Hematopoietic multipotent progenitor cell treated with erythropoietin and hydrocortisone succinate and interleukin-3 and kit ligand, for 4 days (in vitro differentiated cells): ENCODE measurements at places on chromosomes 5 and 9.

DNA sequence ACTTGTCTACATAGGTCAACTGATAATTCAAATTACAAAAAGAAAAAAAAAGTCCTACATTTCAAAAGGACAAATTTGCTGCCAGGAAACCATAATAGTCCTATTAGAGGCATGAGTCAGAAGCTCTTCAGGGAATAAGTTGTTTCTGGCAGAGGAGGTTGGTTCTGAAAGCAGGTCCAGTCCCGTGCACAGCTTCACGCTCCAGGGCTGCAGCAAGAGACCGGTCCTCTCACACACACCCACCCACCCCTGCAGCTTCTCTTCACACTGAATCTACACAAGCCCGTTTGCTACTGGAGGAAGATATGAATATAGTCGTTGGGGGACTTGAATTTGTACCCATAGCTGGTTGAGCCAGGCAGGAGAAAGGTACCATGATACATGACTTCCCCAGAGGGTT lies 36.9 kb upstream of the SLC1A3 start:
- DNase-seq: no peak

GRCh38 chr9:95143591-95144561 lies 173.6 kb downstream of the FANCC start:
- DNase-seq: no peak

DNA sequence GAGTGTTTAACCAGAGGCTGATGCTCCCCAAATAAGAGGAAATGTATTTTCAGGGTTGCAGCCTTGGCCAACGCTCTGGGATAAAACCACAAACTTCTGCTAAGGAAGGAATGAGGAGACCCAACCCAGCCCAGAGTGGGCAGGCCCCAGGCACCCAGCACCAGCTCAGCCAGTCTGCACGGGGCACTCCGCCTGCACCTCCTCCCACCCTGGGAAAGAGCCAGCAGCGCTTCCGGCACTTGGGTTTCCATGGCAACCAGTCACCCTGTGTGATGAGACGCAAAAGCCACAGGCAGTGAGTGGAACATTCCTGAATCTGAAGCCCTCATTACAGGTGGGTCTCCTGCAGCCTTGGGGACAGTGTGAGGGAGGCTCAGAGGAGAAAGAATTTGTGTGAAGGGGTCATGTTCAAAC lies 85.2 kb upstream of the ZBTB43 start:
- DNase-seq: peak; percentile 94

DNA sequence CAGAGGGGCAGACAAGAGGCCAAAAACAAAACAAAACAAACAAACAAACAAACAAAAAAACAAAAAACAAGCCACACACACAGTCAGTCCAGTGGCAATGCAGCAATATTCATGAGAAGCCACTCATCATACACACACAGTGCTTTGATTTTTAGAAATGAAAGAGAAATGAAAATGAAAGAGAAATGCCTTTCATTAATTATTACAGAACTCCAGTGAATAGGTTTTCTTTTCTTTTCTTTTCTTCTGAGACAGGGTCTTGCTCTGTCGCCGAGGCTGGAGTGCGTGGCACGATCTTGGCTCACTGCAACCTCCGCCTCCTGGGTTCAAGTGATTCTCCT lies 36.9 kb downstream of the SPRY4 start:
- no peak for DNase-seq

DNA sequence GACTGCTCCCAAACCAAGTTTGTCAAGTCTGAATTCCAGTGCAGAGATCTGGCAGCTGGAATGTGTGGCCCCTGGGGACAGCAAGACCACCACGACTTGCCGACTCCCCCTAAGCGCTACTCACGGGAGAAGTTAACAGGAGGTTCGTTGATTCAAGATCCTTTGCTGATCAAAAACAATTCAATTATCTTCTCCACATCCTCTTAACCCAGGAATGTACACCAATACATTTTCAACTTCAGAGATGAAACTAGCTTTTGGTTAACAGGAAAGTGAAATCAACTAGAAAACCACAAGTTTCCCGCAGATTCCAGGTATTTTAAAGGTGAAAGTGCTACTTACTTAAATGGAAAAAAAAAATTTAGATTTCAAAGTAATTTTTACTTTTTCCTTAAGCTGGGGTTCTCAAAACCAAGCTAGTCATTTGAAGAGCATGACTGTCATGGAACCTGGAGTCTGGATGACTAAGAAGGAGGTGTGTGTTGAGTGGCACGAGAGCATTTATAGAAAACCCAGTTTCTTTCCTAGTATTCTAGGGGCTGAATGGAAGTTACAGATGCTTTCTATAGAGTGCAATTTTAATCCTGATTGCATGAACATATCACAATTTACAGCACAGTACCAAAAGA lies 257.5 kb upstream of the PANK3 start:
- DNase-seq: no peak

DNA sequence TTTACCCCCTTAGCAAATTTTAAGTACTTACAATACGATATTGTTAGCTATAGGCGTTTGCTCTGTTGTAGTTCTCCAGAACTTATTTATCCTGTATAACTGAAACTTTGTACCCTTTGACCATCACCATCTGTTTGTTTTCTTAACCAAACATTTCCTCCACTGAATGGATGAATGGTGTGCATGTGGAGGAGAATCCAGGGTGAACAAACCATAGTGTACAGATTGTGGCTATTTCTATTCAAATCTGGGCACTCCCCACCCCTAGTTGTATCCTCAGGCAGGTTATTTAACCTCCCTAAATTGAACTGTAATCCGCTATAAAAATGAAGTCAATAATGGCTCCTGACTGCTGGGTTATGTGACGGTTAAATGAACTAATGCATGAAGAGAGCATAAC lies 21.4 kb upstream of the HAPLN1 start:
- no peak for DNase-seq

GRCh38 chr5:67249590-67249895 lies 52.9 kb upstream of the CD180 start:
- no peak for DNase-seq

GRCh38 chr5:132688536-132689339 lies 14.9 kb downstream of the IL4 start:
- peak; percentile 74 for DNase-seq

GRCh38 chr5:103428411-103428871 lies 134.1 kb downstream of the NUDT12 start:
- peak; percentile 36 for DNase-seq

DNA sequence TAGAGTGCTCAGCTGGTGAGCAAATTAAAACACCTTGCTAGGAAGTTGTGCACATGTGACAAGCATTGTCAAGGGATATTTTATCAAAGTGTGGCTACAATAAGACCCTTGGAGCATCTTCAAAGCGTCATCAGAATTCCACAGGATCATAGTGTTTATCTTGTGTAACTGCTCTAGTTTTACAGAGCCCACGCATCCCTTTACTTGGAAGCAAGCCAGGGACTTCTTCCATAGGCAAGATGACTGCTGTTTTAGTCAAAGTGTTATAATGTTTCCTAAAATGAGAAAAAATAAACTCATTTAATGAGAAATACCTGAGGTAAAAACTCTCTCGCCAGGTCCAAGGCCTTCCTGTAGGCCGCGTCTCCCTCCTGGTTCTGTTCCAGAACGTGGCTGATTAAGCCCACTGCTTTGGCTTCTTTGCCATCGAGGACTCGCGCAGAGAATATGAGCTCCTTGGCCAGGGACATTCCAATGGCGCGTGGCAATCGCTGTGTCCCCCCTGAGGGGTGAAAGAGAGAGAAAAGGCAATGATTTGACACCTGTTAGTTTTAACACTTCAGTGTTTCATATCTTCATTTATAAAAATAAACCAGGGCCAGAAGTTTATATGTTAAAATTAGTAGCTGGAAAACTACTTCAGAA lies 141.1 kb downstream of the AUH start:
- no peak for DNase-seq

DNA sequence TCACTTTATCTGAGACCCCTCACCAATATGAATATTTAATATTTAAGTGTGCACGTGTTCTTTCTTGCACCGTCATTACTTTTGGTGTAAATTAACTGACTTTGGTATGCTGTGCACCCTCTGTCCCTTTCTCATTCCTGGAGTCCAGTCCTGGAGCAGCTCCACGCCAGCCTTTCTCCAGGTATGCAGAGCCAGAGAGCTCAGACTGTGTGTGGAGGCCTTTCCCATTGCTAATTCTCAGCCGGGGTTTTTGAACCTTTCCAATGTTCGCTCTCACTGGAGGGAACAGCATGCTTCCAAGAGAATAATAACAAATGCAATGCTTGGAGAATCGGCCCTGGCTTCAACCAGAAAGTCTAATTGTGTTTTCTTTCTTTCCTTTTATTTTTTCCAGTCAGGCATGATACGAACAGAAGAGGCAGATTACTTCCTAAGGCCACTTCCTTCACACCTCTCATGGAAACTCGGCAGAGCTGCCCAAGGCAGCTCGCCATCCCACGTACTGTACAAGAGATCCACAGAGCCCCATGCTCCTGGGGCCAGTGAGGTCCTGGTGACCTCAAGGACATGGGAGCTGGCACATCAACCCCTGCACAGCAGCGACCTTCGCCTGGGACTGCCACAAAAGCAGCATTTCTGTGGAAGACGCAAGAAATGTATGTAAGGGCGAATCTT lies 41.7 kb downstream of the ADAMTS16 start:
- DNase-seq: no peak
